ENCODE measurements at places on chromosomes 6 and 20. TPM values are rescaled to one million over a fixed set of nuclear protein-coding genes. Genes with fewer than 3 reads are reported as not detected.

DNA sequence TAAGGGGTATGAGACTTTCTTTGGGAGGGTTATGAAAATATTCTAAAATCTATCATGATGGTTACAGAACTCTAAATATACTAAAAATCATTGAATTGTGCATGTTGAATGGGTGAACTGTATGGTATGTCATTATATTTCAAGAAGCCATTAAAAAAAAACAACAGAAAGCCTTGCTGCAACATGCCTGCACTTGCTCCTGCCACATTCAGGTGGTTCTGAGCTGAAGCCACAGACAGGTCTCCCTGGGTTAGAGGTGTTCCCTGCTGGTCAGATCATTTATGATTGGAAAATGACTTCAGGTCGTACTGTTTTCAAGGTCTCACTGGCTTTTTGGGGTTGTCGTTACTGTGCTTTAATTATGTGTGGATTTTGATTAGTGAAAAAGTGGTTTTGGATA is 13.3 kb downstream of the GMPR start:
- no peak overlapping the region for H3K27ac ChIP-seq
- no peaks in the 10 kb centered on the region for H3K4me1 ChIP-seq
- DNase-seq = no peak
- H3K27me3 ChIP-seq = no peaks in the 10 kb centered on the region
- H3K4me3 ChIP-seq = no peak overlapping the region

DNA sequence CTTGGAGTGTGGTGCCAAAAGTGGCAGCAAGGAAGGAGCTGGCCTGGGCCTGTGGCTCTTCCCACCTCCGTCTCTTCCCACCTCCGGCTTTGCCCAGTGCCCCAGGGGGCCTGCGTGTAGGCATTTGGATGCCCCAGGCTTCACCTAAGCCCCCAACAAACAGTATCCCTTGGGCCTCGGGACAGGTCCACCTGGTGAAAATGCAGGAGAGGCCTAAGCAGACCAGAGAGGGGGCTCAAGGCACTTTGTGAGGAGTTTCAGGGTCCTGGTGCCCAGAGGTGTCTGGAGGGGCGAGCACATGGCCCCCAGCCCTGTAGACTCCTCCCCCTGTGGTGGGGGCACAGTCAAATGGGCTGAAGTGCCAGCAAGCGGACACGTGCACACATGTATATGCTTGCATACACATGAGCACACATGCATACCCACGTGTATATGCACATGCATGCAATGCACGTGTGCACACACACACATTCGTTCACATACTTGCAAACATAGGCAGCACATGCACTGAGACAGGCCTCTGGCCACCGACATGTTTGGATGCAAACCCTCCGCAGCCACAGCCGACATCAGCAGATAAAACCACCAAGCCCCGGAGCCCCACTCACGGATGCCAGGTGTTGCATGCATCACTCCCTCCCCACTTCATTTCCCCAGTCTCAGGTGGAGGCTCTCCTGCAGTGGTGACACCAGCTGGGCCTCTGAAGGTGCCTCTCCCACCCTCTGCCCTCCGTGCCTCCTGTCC is 124.5 kb downstream of the TAF4 start:
- no peaks in the 10 kb centered on the region for H3K27me3 ChIP-seq
- H3K36me3 ChIP-seq = no peaks in the 10 kb centered on the region

GRCh38 chr6:170553534-170554012 is 466 bp upstream of the PSMB1 start:
- no peaks in the 10 kb centered on the region for H3K36me3 ChIP-seq
- peak overlapping the region; percentile 78 for H3K4me3 ChIP-seq
- H3K4me1 ChIP-seq = peaks cover 17% of the 10 kb centered on the region
- DNase-seq = no peak

DNA sequence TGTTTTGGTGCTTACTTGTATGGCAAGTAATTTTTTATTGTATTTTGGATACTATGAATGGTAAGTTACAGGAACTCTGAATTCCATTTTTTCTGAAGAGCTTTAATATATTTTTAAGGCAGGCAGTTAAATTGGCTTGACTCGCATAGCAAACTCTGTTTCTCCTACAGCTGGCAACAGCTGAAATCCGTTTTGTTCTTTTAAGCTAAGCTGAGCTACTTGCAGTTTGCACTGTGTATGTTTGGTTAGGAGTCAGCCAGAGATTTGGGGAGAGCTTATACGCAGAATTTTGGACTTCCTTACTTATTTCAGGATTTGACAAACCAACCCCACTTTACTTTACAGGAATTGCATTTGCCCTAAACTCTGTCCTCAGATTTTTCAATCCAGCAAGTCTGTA is 179.1 kb downstream of the COL19A1 start:
- H3K36me3 ChIP-seq = no peaks in the 10 kb centered on the region
- DNase-seq = no peak
- H3K27ac ChIP-seq = no peak overlapping the region
- H3K4me3 ChIP-seq = no peak overlapping the region
- no peaks in the 10 kb centered on the region for H3K27me3 ChIP-seq

- no peak overlapping the region for H3K4me3 ChIP-seq
- H3K27me3 ChIP-seq = no peaks in the 10 kb centered on the region
- H3K27ac ChIP-seq = peak overlapping the region; percentile 51
- peaks cover 2% of the 10 kb centered on the region for H3K4me1 ChIP-seq
- no peaks in the 10 kb centered on the region for H3K36me3 ChIP-seq
- no peak for DNase-seq
Measured at GRCh38 chr6:132114201-132114825, 163.1 kb upstream of the CCN2 start.

DNA sequence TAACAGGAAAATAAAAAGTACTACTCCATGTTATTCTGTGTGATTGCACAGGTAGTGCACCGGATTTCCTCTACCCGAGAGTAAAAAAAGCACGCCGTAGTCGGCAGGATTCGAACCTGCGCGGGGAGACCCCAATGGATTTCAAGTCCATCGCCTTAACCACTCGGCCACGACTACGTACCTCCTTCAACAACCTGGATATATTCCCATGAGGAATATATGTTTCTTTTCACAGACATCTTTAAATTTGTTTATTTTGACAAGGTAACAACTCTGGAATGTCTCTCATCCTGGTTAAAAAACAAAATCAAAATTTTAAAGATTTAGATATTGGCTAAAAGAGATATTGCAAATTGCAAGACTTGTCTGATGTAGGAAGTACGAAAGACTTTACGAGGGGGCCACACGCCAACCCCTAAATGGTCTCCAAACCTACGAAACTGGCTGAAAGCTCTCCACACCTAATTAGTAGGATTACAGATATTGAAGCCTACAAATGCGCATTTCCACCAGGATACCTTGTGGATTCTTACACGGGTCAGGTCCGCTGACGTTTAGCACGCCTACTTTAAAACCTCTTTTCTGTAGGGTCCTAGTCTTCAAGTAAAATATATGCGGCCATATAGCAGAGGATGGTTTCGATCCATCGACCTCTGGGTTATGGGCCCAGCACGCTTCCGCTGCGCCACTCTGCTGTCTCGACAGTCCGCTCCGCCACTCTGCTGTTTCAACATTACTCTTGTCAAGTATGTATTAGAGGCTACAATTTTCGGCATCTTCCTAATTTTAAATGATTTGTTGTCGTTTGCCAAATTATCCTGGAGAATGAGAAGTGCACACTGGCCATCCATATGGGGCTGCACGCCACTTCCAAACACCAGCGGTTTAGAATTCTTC is 52.2 kb upstream of the BTN3A2 start:
- H3K4me1 ChIP-seq = no peaks in the 10 kb centered on the region
- DNase-seq = peak; percentile 87
- no peaks in the 10 kb centered on the region for H3K36me3 ChIP-seq
- peak overlapping the region; percentile 41 for H3K4me3 ChIP-seq

DNA sequence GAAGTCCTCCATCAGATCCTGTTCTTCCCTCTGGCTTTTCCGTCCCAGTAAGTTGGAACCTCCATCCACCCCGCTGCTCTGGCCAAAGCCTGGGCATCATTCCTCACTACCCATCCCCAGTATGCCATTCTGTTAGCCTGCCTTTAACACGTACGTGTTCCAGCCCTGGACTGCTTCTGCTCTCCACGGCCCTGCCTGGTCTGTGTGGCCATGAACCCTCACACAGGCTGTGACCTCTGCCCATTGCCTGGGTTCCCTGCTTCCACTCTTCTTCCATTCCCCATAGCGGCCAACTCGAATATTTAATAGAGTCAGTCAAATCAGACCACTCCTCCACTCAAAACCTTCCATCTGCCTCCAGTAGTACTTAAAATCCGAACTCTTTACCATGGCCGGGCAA is 29.4 kb downstream of the RALGAPA2 start:
- H3K27me3 ChIP-seq = no peaks in the 10 kb centered on the region
- H3K27ac ChIP-seq = no peak overlapping the region
- H3K36me3 ChIP-seq = no peaks in the 10 kb centered on the region
- no peak for DNase-seq
- no peak overlapping the region for H3K4me3 ChIP-seq
- no peaks in the 10 kb centered on the region for H3K4me1 ChIP-seq

- no peak overlapping the region for H3K4me3 ChIP-seq
- DNase-seq = no peak
- H3K4me1 ChIP-seq = no peaks in the 10 kb centered on the region
Measured at GRCh38 chr6:35906499-35906846, 14.4 kb downstream of the SRPK1 start.

The TRIM10 gene
- total RNA-seq = 0.12 TPM

The NRN1 gene
- 31.6 TPM for total RNA-seq

The SRSF12 gene
- total RNA-seq = 1.9 TPM

Data from aorta (tissue), 5 donors.